Neuronal stem cell (in vitro differentiated cells): ENCODE measurements at places on chromosomes 13 and 19.

DNA sequence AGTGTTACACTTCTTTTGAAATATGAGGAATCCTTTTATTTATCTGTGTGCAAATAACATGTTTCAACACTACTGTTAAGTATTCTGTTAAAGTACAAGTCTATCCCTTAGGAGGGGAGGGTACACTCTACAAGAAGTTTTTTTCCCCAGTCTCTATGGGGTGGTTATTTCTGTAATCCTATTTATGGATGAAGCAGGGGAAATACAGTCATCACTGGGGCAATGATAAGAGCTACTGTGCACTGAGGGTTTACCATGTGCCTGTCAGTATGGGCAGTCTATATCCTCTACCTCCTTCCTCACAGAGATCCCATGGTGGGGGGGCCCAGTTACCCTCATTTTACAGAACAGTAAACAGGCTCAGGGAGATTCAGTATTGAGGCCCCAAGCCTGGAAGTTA is 16.6 kb upstream of the TRIM13 start:
- no peak for DNase-seq

DNA sequence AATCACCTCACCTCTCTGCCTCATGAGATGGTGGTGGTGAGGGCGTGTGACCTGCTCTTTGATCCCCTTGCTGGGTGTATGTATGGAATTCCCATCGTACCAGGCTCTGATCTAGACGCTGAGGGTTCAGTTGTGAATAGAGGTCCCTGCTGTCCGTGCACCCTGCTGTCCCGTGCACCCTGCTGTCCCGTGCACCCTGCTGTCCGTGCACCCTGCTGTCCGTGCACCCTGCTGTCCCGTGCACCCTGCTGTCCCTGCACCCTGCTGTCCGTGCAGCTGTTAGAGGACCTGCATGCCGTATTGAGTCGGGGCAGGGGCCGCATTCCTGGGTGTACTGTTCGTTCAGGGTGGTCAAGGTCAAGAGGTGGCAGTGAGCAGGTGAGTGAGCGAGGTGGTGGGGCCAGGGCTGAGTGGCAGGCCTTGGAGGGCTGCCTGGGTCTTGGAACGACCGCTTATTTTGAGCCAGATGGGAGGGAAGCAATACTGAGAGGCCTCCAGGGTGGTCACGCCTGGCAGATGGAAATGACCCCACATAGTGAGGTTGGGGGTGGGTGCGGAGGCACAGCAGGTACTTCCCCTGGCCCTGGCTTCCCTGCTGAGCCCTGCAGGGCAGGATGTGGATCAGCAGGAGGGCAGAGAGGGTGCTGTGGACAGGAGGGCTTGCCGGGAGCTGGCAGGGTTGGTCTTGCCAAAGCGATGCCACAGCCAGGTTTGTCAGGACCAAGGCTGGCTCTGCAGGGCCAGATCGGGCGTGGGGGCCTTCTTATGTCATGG is 4.6 kb upstream of the EPN1 start:
- DNase-seq = no peak

DNA sequence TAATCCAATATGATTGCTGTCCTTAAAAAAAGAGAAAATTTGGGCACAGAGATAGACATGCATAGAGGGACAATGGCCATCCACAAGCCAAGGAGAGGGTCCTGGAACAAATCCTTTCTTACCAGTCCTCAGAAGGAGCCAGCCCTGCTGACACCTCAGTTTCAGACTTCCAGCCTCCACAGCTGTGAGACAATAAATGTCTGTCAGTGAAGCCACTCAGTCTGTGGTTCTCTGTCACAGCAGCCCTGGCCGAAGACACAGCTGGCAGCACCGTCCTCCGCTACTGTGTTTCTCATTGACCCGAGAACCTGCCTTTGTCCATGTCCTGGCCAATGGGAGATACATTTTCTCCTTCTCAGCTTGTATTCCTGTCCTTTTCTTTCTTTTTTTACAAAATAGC is 207.9 kb downstream of the TM9SF2 start:
- DNase-seq = no peak

GRCh38 chr13:31224963-31225559 is 25.3 kb downstream of the B3GLCT start:
- no peak for DNase-seq

DNA sequence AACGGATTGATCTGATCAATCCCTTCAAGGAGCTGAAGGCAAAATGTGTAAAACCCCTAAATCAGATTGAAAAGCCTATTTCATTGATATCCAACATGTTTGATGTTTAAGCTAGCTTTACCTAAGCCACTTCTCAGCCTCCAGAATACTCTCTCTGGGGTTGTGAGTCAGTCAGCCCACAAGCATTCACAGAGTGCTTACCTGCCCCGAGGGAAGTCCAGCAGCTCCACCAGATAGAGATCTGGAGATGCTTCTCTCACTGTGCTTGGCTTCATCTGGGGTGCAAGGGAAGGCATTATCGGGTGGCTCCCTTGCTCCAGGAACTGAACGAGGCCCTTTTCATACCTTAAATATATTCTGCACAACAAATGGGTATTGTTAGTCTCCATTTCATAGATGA is 159.7 kb downstream of the OXGR1 start:
- DNase-seq = no peak

GRCh38 chr13:43200736-43201135 is 177.3 kb downstream of the DNAJC15 start:
- DNase-seq = no peak

- no peak for DNase-seq
These were observed 244.1 kb upstream of the IRS2 start for GRCh38 chr13:110030394-110030928.

DNA sequence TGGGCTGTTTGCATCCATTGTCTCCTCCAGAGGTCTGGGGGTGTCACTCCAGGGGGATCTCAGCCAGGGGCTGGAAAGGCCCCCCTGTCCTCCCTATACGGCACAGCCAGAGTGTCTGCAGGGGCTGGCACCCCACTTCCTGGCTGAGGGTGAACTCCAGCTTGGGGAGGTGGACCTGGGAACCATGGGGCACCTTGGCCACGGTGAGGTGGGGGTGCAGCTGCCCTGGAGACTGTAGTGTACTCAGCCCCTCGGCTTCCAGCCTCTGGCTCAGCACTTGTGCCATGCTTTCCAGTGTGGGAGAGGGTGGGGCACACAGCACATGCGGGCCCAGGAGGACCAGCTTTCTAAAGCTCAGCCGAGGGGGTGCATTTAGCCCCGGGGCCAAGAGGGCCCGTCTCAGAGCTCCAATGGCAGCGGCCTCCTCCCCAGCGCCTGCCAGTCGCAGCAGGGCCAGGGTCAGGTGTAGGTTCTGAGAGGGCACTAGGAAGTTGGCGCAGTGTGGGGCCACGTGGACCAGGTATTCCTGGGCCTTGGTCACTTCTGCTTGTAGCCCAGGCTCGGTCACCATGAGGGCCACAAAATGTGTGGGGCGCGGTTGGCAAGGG is 1.4 kb downstream of the LENG9 start:
- no peak for DNase-seq

DNA sequence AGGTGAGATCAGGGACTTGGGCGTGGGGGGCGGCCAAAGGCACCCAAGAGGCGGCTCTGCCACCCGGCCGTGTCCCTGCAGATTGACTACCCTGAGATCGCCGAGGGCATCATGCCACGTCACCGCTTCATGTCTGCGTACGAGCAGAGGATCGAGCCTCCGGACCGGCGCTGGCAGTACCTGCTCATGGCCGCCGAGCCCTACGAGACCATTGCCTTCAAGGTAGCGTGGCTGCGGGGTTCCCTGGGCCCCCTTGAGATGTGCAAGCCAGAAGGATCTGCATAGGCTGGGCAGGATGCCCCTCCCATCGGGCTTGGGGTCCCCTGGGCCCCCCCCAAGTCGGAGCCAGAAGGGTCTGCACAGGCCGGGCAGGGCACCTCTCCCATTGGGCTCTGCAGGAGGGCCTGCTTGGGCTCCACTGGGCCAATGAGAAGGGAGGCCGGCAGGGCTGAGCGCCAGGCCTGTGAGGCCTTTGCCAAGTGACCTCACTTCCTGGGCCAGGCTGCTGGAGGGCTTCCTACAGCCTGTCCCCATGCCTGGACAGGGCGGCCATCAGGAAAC is 2.2 kb upstream of the AMH start:
- DNase-seq = no peak

DNA sequence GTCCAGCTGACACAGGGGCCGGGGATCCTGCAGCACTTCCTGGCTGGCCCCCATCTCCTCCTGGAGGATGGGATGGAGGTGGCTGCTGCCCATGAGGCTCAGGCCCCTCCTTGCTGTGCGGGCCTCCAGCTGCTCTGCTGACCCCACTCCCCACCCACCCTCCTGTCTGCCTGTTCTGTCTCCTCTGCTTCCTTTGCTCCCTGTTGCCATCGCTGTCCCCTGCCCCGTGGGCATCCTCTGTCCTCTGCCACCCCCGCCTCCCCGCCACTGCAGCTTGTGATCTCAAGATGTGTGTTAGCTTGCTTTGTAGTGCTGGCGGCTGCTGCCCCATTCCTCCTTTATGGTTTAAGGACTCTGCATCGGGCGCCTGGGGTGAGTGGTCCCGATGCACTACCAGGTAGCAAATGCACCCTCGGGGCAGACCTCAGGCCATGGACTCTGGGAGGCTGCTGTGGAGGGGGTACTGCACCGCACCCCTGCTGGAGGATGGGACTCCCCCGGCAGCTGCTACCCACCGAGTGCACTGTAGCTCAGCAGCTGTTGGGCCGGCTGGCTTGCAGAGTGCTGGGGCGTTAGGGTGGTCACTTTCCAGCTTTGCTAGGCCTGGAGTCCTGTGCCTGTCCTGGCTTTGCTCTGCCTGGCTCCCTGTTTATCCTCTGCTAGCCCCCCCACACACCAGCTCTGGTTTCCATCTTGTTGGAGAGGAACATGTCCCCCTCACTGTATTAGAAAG is 15.8 kb upstream of the C19orf33 start:
- DNase-seq = no peak

DNA sequence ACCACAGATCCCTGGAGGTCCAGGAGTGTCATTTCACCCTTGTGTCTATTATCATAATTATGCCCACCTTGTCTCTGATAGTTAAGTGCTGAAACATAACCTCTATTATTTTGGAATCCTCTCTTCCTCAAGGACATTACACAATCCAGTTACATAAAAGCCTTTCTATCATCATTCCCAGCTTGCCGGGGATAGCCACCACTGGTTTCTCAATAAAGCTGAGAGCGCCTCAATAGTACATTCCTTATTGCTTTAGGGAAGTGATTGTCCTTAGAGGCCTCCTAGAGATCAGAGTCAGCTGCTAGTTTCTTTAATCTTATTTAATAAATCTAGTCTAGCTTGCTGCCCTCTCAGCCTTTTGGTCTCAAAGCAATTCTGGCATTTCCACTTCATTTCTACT is 490.0 kb upstream of the ATXN8OS start:
- no peak for DNase-seq

DNA sequence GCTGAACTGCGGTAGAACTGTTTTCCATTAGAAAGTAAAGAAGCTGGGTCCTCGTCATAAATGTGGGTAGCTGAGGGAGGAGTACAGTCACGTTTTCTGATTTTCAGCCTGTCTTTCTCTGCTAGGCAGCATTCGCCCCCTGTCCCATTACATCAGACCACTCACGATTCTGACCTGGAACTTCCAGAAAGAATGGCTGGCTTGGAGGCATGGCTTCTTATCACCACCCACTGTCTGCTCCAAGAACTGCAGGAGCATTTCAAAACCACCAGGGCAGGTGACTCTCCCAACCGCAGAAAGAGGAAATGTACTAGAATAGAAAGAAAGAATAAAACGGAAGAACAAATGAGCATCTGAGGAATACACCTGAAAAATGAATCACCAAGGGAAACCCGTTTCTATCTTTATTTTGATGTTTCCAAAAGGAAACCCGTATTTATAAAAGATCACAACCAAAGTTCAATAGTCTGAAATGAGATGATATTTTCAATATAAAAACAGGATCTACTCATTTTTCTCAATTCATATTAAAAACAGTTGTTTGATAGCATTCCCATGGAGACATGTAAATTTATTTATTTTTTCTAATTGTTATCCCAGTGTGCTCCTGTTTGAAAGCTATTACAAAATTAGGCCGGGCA is 22.1 kb upstream of the POMP start:
- peak; percentile 38 for DNase-seq

- no peak for DNase-seq
These were observed 237.6 kb downstream of the DNAJC15 start for GRCh38 chr13:43260999-43261398.

DNA sequence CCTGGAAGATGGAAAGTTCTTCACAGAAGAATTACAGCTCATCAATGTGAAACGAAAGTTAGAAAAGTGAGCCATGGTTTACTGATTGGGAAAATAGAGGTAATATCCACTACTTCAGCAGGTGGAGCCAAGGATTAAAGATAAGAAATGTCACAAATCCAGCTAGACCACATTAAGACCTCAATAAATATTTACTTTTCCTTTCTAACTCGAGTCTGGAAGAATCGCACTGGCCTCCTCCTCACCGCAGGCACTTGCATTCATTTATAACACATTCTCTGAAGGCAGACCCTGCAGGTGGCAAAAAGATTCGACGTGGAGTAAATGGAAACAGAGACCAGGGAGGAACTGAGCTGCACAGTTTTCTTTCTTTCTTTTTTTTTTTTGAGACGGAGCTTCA is 7.4 kb downstream of the SLC35E1 start:
- no peak for DNase-seq

DNA sequence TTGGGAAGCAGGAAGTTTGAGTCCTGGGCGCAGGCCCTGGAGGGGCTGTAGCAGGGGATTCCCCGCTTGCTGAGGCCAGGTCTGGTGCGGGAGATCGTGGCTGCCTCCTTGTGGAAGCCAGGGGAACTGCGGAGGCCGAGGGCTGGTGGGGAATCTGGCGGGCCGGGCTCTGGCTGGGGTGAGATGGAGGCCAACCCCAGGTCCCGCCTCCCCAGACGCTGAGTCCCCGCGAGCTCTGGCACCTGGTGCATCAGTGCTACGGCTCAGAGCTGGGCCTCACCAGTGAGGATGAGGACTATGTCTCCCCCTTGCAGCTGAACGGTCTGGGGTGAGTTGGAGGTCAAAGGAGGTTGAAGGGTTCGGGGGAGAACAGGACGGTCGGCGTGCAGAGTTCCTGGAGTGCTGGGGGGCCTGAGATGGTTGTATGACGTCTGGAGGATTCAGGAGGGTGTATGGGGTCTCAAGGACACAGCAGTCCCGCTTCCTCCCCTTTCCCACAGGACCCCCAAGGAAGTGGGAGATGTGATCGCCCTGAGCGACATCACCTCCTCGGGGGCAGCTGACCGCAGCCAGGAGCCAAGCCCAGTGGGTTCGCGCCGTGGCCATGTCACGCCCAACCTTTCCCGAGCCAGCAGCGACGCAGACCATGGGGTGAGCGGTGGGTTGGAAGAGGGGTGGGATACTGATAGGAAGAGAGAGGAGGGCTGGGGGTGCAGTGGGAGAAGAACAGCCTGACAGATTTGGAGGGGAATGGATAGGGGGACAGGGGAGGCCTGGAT is 13.1 kb downstream of the GRAMD1A start:
- no peak for DNase-seq

DNA sequence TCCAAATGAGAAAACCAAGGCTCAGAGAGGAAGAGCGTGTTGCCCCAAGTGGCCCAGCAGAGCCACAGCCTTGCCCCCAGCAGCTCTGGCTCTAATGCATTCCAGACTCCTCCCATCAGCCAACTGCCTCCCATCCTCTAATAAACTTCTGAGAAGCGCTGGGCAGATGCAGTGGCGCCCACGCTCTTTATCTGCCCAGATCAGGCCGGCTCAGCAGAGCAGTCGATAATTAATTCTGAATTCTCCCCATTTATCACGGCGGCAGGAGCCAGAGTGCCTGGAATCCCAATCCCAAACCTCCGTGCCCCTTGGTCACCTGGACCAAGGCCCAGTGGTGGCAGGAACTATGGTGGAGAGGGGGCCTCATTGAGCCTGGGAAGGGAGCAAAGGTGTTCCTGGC is 13.9 kb downstream of the TINCR start:
- DNase-seq = no peak
